ENCODE measurements at places on chromosomes 5 and 9.

DNA sequence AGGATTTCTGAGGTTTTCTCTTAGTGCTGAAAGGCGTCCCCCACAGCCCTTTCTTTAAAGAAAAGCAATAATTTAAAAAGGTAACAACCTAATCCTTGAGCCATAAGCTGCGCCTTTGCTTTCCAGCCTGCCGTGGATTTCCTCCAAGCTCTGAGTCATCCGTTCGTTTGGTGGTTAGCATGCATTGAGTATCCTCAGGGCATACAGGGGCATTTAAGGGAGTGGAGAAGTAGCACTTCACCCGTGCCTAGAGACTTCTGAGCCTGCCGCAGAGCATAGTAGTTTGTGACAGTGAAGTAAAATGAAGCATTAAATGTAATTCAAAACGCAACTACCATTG, 892 bp upstream of the TNC start:
- no peak for DNase-seq

- no peak for DNase-seq
Observed at GRCh38 chr9:10235376-10235775, 377.4 kb downstream of the PTPRD start.

DNA sequence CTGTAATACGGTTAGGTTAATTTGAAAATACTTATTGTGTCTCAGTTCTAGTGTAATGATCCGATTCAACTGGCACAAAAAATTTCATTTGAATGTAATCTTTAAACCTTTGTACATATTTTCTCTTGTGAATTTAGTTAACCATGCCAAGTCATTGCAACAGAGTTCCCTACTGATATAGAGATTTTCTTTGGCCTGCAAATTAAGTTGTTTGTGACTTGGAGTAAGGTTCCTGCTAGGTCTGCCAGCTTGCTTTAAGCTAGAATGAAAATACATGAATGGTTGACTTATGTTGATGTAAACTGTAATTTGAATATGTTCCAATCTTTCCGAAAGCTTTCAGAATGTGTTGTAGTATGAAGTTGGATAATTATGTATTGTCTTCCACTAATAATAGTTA, 1004.1 kb upstream of the EDIL3 start:
- DNase-seq, result no peak

- DNase-seq, result no peak
Observed at GRCh38 chr9:86708918-86709835, 238.1 kb downstream of the GAS1 start.

DNA sequence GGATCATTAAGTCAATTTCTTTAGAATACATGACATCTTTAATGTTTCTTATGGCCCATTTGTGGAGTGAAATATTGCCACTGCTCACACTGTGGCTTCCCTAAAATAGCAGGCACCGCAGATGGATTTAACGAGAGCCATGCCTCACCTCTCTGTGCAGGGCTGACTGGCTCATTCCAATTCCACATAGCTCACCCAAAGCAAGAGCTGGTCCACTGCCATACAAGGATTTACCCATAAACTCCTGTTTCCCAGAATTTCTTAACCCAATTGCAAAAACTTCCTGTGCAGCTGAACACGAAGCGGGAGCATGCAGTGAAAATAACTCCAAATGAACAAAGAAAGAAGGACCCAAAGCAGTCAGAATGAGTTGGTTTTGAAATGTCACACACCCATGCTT, 159.5 kb downstream of the BAAT start:
- no peak for DNase-seq

- DNase-seq, result no peak
Observed at GRCh38 chr5:132296412-132297016, 2.3 kb downstream of the SLC22A4 start.

- DNase-seq, result no peak
Observed at GRCh38 chr9:20319641-20320337, 302.5 kb downstream of the MLLT3 start.

GRCh38 chr5:178542455-178542854, 47.7 kb downstream of the COL23A1 start:
- DNase-seq, result no peak

GRCh38 chr5:162995568-162995967, 441.8 kb upstream of the CCNG1 start:
- no peak for DNase-seq

Measured in substantia nigra (tissue), 51 donors.